ENCODE measurements at places on chromosomes 12 and 14. TPM values are rescaled to one million over a fixed set of nuclear protein-coding genes. Genes with fewer than 3 reads are reported as not detected.

The RPS6KL1 gene
- total RNA-seq, result 23.6 TPM

The ARF6 gene
- 61.5 TPM for total RNA-seq

The CDH24 gene
- 2.4 TPM for total RNA-seq

The DIO2 gene
- 3.3 TPM for total RNA-seq

The NUBPL gene
- 15.0 TPM for total RNA-seq

DNA sequence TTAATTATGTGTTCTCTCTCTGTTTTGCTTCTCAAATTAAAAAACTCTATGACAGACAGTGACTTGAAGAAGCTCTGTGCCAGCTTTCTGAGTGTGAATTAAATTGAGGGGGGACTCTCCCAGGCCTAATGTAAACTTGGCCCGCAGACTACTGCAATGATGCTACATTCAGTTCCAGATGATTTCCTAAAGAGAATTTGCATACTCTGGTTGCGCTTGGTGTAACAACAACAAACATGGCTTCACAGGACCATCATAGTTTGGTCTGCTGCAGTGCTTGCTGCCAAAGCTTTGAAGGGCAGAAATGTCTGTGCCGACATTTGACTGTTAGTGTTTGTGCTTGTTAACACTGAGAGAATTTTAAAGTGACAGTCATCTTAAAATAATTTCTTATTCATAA lies 25.0 kb downstream of the CFAP54 start:
- no peak for DNase-seq

DNA sequence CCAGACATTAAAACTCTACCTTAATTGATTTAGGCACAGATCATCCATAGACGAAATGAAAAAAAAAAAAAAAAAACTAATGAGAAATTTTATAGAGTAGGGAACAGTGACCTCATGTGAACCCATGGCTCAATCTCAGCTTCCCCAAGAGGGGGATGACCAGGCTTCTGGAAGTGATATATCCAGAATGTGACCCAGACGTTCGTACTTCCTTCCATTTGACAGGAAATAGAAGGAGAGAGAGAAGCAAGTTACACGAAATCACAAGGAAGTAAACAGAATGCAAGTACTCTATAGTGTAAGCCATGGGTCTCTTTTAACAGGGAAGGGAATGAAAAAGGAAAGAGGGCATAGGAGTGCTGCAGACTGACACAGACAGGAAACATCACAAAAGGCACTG lies 10.1 kb downstream of the FOXN3 start:
- DNase-seq, result no peak

DNA sequence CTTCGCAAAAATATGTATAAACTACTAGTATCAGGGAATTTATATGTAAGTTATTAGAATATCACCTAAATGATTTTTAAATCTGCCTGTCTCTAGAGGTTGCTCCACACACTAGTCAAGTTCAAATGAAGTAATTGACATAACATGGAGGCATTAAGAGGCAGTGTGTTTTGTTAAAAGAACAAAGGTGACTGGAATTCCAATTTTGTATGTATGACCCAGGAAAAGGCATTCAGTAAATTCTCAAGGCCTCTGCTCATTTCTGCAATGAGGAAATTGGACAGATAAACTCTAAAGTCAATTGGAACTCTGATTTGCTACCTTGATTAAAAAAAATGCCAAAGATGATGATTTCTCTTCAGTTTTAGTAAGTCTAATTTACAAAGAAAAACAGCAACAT lies 117.1 kb downstream of the NAV3 start:
- DNase-seq, result no peak

- DNase-seq, result no peak
These were observed 20.7 kb upstream of the TAS2R14 start for GRCh38 chr12:10959804-10960203.

DNA sequence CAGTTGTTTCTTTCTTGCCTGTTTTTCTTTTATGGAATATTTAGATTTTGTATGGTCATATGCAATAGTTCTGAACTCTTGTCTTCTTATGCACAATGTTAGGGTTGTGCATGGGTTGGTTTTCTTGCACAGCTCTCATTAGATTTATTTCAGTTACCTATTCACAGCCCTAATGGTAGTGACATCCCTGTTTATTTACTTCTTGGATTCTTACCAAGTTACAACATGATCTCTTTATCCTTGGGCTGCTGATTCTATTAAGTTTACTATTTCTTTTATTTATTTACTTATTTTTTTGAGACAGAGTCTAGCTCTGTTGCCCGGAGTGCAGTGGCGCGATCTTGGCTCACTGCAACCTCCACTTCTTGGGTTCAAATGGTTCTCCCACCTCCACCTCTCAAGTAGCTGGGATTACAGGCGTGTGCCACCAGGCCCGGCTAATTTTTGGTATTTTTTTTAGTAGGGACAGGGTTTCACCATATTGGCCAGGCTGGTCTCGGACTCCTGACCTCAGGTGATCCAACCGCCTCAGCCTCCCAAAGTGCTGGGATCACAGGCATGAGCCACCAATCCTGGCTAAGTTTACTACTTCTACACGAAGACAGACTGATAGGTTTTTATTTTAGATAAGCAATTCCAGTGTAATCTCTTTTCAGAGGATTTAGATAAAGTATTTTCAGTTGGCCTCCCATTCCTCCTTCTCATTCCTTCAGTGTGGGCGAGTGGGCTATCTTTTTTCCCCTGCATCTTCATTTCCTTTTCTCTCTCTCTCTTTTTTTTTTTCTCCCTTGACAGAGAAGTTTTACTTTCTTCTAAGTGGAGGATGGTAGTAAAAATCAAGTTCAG lies 395.1 kb upstream of the RGS6 start:
- DNase-seq, result no peak

GRCh38 chr12:67919406-67919805 lies 69.8 kb upstream of the IFNG-AS1 start:
- no peak for DNase-seq

- DNase-seq, result no peak
These were observed 5.4 kb upstream of the LPAR5 start for GRCh38 chr12:6641131-6641530.

- no peak for DNase-seq
These were observed 36.9 kb upstream of the SINHCAF start for GRCh38 chr12:31362759-31363415.

DNA sequence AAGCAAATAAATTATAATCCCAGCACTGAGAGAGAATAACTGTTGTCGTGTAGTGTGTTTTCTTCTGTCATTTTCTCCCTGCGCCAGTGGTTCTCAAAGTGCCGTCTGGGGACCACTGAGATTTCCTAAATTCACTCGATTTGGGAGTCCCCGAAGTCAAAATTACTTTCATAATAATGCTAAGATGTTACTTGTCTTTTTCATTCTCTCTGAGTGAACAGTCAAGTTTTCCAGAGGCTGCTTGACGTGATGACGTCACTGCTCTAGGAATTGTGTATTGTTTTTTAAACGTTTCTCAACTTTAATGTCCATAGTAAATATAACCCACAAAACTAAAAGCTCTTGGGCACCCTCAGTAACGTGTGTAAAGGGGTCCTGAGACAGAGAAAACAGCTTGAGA lies 796 bp upstream of the POP5 start:
- DNase-seq, result no peak

DNA sequence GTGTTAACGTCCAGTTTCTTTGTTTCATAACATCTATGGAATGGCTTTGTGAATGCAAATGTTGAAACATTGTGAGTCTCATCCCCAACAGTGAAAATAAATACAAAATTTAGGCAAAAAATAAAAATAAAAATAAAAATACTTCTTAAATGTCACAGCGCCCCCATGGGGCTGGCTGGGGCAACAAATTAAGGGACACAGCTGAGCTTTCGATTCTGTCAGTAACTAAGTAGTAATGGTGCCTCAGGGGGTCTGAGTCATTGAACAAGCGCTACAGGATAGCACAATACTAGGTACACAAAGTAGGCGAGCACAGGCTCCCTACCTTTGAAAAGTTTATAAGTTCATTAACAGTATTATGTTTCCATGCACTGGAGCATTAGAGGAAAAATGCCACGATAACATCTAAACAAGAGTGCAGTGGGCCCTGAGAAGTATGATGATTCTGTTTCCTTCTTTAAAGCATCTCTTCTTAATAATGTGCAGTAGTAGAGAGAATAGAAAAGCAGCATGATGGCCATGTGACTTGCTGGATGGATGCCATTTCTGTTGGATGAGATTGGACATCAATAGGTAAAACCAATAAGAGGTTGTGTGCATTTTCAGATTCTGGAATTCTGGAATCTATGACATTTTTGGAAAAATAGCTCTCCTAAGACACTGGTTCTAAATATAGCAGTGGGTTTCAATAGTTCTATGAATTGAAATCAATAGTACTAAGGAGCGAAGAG lies 667.2 kb downstream of the DIO2 start:
- DNase-seq, result no peak

DNA sequence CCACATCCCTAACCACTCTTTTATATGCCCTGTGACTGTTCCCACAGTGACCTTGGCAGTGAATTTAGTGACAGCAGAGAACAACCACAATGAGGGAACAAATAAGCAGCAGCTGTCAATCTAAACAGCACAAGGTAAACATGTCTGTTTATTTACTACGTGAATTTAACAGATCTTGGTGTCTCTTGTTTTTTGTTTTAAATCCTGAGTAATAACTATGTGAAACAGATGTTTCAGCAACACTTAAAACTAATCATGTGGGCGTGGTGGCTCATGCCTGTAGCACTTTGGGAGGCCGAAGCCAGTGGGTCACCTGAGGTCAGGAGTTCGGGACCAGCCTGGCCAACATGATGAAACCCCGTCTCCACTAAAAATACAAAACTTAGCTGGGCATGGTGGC lies 17.0 kb upstream of the CFAP54 start:
- no peak for DNase-seq

DNA sequence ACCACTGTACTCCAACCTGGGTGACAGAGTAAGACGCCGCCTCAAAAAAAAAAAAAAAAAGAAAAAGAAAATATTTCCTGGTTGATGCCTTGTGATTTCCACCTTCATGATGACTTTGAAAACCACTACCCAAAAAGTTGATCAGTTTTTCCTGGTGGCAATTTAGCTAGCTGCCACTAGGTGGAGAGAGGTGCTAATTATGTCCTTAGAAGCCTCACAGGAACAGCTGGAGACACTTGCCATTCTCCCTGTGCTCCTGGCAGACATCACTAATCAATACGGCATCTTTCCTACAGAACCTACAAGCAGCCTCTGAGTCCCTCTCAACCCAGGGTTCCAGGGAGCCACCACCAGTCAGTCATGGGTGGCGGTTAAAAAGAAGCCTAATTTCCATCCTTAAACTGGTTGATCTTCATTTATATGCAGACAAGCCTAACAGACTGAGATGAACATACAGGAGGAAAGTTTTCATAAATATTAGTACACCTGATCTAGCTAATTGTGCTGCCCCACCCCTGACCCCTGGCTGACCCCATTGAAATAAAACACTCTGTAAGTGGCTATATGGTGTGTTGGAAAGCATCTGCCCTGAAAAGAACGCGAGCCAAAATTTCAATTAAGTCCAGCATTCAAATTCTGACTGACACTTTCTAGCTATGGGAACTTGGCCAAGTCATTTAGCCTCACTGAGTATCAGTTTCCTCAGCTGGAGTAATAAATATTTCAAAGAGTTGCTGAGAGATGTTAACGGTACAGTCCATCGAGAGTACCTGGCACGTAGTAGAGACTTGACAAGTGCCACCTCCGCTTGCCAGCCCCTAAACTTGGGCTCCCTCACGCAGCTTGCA lies 6.2 kb upstream of the OAS1 start:
- no peak for DNase-seq

DNA sequence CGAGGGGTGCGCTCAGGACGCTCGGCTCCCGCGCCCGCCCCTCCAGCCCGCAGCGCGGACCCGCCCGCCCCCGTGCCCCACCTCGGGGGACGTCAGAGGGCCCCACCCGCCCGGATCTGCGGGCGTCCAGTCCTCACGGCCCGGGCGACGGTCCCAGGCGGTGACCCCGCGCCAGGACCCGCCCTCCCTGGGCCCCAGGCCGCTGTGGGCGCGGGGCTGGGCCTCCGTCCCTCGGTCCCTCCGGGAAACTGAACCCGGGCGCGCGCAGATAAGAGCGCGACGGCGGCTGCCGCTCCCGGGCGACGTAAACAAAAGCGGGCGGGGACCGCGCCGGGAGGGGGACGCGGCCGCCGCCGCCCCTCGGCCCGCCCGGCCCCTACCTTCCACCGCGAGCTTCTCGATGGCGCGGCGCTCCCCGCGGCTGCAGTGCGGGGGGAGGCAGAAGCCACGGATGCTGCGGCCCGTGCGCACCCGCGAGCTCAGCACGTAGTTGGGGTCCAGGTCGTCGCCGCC lies 1.1 kb downstream of the CKB start:
- DNase-seq, result no peak

- DNase-seq, result no peak
These were observed 962.9 kb downstream of the VRK1 start for GRCh38 chr14:97760050-97760449.

Data from mesenteric fat pad (tissue), 1 donor.